Calu3 (cell line): ENCODE measurements at places on chromosomes 16 and 17.
A peak's percentile ranks its signal among the peaks of the same experiment; 100 is the strongest.

DNA sequence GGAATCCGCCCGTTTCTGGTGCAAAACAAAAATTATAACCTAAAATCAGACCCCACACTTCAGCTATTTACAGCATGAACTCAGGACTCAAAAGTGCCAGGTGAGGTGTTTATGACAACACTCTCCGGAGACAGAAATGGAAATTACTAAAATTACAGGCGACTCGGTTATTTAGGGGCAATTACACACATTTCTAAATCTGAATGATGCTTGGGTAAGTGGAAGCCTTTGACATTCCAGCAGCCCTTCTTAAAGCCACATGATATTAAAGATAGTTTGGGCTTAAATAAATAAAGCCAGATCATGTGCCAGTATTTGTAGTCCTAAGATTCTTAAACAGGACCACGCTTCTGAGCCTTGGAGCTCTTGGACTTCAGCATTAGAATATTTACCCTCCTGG is 36.7 kb upstream of the PMP22 start:
- peaks cover 13% of the 10 kb centered on the region for H3K27me3 ChIP-seq
- no peak overlapping the region for H3K27ac ChIP-seq
- H3K36me3 ChIP-seq = no peaks in the 10 kb centered on the region
- no peak for DNase-seq
- H3K4me1 ChIP-seq = no peaks in the 10 kb centered on the region

- H3K4me3 ChIP-seq = no peak overlapping the region
- H3K4me1 ChIP-seq = no peaks in the 10 kb centered on the region
- H3K27ac ChIP-seq = no peak overlapping the region
- DNase-seq = no peak
- H3K27me3 ChIP-seq = no peaks in the 10 kb centered on the region
- H3K36me3 ChIP-seq = no peaks in the 10 kb centered on the region
Measured at GRCh38 chr16:79210607-79211006, 389.9 kb downstream of the MAF start.

- DNase-seq = no peak
- no peak overlapping the region for H3K27ac ChIP-seq
- H3K27me3 ChIP-seq = no peaks in the 10 kb centered on the region
- peaks cover 71% of the 10 kb centered on the region for H3K36me3 ChIP-seq
- H3K4me1 ChIP-seq = no peaks in the 10 kb centered on the region
Measured at GRCh38 chr17:81272616-81273015, 22.5 kb downstream of the SLC38A10 start.

GRCh38 chr17:75740215-75740614 is 19.0 kb downstream of the ITGB4 start:
- no peaks in the 10 kb centered on the region for H3K27me3 ChIP-seq
- H3K4me3 ChIP-seq = no peak overlapping the region
- no peaks in the 10 kb centered on the region for H3K4me1 ChIP-seq
- peaks cover 85% of the 10 kb centered on the region for H3K36me3 ChIP-seq
- DNase-seq = no peak
- H3K27ac ChIP-seq = no peak overlapping the region

- H3K36me3 ChIP-seq = peaks cover 61% of the 10 kb centered on the region
- H3K4me3 ChIP-seq = no peak overlapping the region
- H3K27ac ChIP-seq = peak overlapping the region; percentile 56
- peaks cover 56% of the 10 kb centered on the region for H3K4me1 ChIP-seq
- no peak for DNase-seq
Measured at GRCh38 chr16:22356930-22357634, 17.3 kb downstream of the CDR2 start.

GRCh38 chr17:40615068-40615840 is 32.4 kb downstream of the SMARCE1 start:
- H3K36me3 ChIP-seq = no peaks in the 10 kb centered on the region
- no peak overlapping the region for H3K27ac ChIP-seq
- DNase-seq = peak; percentile 100
- H3K27me3 ChIP-seq = peaks cover 97% of the 10 kb centered on the region
- peaks cover 24% of the 10 kb centered on the region for H3K4me1 ChIP-seq

GRCh38 chr17:20032636-20033035 is 23.5 kb downstream of the SPECC1 start:
- no peak for DNase-seq
- no peak overlapping the region for H3K27ac ChIP-seq
- H3K4me1 ChIP-seq = no peaks in the 10 kb centered on the region

GRCh38 chr17:11924076-11924475 is 73.2 kb downstream of the ZNF18 start:
- no peaks in the 10 kb centered on the region for H3K4me1 ChIP-seq
- DNase-seq = no peak
- no peaks in the 10 kb centered on the region for H3K27me3 ChIP-seq

DNA sequence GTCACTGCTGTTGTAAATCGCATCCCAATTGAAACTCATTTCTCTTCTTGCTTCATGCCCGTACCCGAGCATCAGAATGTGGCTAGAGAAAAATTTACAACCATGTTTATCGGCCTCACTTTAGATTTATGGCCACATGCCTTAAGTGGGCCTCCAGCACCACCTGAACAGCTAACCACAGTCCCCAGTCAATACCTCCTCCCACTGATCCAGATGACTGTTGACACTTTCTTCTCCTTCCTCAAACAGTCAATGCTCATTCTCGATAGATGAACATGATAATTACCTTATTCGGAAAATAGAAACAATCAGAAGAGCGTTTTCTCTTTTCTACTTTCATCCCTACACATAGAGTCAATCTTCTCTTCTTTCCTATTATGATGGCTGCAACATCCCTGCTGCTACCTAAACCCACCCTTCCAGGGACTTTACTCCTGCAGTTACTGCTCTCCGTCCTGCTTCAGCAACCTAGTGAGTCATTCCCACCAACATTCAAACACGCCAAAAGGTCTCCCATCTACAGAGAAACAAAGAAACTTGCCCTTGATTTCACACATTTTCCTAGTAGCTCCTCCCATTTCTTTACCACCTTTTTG is 416.3 kb upstream of the MAF start:
- no peak for DNase-seq
- no peak overlapping the region for H3K27ac ChIP-seq
- H3K27me3 ChIP-seq = no peaks in the 10 kb centered on the region
- no peaks in the 10 kb centered on the region for H3K4me1 ChIP-seq
- H3K4me3 ChIP-seq = no peak overlapping the region

GRCh38 chr16:86356804-86357203 is 153.5 kb upstream of the FOXF1 start:
- no peaks in the 10 kb centered on the region for H3K4me1 ChIP-seq
- no peak for DNase-seq
- no peak overlapping the region for H3K27ac ChIP-seq
- H3K4me3 ChIP-seq = no peak overlapping the region
- peaks cover 100% of the 10 kb centered on the region for H3K27me3 ChIP-seq

DNA sequence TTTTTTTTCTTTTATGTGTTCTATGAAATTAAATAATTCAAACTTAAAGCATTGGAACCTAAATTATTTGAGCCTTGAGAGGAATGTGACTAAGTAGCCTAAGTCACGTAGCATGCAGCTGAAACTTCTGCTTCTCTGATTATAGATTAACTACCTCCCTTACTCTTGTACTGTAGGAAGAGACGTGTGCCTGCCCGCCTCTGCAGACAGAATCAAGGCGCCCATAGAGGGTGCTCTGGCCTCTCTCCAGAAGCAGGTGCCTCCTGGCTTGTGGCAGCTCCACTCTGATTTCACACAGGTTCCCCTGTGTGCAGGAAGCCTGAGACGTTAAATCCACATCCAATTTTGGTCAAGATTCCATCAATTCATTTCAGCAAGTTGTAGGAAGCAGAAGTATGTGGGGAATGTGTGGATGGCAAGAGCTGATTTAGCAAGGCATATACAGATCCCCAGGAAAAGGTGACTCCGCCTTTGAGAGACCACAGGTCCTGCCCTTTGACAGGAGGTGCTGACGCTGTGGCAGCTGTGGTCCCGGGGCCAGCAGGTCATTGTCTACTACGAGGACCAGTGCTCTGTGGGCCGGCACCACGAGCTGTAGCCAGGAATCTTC is 1418.8 kb downstream of the CDH11 start:
- no peak overlapping the region for H3K4me3 ChIP-seq
- no peak overlapping the region for H3K27ac ChIP-seq
- no peak for DNase-seq
- no peaks in the 10 kb centered on the region for H3K4me1 ChIP-seq
- H3K36me3 ChIP-seq = no peaks in the 10 kb centered on the region

DNA sequence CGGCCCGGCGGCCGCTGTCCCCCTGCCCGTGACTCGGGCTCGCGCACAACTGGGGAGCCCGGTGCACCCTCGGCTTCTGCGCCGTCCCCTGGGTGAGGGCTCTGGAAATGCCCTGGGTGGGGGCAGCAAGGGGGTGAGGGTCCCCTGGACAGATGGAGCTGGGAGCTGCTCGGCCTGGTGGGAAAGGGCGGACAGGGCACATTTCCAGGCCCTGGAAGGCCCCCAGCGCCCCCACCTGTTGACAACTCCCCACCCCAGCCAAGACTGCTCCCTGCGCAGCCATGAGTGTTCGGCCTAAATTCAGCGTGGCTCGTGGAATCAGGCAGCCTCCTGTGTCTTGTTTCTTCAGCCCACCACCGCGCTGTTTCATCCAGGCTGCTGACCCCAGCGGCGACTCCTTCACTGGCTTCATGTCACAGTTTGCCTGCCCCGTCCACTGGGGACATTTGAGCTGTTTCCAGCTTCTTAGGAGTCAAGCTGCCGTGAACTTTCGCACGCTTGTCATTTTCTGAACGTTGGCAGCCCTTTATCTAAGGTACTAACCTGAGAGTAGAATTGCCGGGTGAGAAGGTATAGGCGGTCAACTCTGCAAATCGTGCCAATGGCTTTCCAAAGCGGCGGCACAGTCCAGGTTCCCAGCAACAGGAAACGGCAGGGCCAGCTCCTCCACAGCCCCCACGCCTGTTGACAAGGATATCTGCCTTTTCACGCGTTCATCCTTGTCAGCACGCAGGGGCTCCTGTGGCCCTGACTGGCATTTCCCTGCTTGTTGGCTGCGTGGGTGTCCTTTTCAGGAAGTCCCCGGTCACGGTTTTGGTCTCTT is 895 bp downstream of the UTS2R start:
- no peak overlapping the region for H3K4me3 ChIP-seq
- no peak for DNase-seq
- no peaks in the 10 kb centered on the region for H3K36me3 ChIP-seq
- H3K27ac ChIP-seq = no peak overlapping the region
- H3K27me3 ChIP-seq = peaks cover 28% of the 10 kb centered on the region
- H3K4me1 ChIP-seq = no peaks in the 10 kb centered on the region

- DNase-seq = no peak
- no peak overlapping the region for H3K4me3 ChIP-seq
- no peaks in the 10 kb centered on the region for H3K27me3 ChIP-seq
- peaks cover 68% of the 10 kb centered on the region for H3K36me3 ChIP-seq
- peaks cover 9% of the 10 kb centered on the region for H3K4me1 ChIP-seq
Measured at GRCh38 chr16:11543661-11544393, 42.9 kb downstream of the LITAF start.

GRCh38 chr16:84215531-84215930 is 24.3 kb downstream of the KCNG4 start:
- no peaks in the 10 kb centered on the region for H3K36me3 ChIP-seq
- no peak overlapping the region for H3K27ac ChIP-seq
- H3K27me3 ChIP-seq = peaks cover 63% of the 10 kb centered on the region
- H3K4me1 ChIP-seq = no peaks in the 10 kb centered on the region
- H3K4me3 ChIP-seq = no peak overlapping the region

GRCh38 chr17:81683208-81683583 is 401 bp downstream of the ARL16 start:
- DNase-seq = no peak
- peaks cover 12% of the 10 kb centered on the region for H3K4me1 ChIP-seq
- peaks cover 73% of the 10 kb centered on the region for H3K36me3 ChIP-seq

DNA sequence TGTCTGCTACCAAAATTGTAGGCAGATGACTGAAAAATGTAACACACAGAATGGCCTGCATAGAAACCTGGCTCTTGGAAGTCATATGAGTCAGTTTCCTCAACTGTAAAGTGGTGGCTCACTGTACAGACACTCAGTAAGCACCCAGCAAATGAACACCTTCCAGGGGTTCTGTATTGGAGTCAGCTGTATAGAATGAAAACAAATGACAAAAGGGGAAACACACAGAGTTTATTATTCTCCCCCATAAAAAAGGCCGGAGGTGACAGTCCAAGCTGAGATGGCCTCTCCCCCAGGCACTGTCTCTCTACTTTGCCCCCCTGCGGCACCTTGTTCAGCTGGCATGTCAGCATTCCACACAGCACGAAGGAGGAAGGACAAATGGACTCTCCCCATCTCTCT is 6.2 kb upstream of the MEOX1 start:
- H3K4me3 ChIP-seq = no peak overlapping the region
- H3K36me3 ChIP-seq = no peaks in the 10 kb centered on the region
- peaks cover 25% of the 10 kb centered on the region for H3K27me3 ChIP-seq
- peaks cover 20% of the 10 kb centered on the region for H3K4me1 ChIP-seq
- H3K27ac ChIP-seq = no peak overlapping the region

DNA sequence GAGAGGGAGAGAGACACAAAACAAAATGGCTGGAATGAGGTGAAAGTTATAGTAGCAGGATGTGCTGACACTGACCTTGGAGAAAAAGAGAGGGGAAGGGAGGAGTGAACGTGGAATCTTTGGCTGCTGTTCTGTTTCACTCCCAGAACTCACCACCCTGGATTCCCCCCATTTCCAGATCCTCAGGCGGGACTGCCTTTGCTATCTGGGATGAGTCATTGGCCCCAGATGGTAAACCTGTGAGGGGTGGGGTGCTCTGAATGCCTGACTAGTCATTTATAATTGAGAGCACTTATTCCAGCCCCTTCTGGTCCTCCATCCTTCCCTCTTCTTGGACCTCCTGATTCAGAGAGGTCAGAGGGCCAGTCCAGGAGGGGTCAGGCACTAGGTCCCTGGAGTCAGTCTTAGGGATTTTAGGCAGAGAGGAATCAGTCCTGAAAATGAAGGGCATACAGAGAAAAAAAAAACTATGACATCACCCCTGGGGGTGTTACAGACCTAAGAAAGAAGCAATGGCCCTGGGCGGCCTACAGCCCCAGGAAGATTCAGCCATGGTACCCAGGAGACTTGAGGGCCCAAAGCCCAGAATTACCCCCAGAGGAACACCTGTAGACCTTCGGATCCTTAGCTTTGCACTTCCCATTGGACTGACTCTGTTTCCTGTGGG is 2.2 kb upstream of the ZG16 start:
- H3K27me3 ChIP-seq = peaks cover 14% of the 10 kb centered on the region
- H3K27ac ChIP-seq = no peak overlapping the region
- H3K36me3 ChIP-seq = no peaks in the 10 kb centered on the region
- peaks cover 35% of the 10 kb centered on the region for H3K4me1 ChIP-seq
- DNase-seq = peak; percentile 49

DNA sequence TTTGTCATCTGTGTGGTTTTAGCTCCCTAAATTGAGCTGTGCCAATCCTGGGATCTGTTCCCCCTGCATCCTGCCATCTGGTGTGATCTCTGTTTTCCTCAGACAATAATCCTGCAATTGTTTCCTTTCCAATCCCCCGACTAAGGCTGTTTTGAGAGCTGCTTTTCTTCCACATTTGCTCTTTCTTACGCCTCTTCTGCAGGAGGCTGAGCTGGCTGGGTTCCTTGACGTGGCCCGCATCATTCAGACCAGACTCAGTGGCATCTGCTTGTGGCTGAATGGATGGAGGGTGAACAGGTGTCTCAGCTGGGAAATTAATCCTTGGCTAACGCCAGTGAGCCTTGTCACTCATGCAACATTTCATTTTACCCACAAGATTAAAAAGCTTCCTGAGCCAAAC is 9.8 kb upstream of the MED9 start:
- no peaks in the 10 kb centered on the region for H3K4me1 ChIP-seq
- H3K27me3 ChIP-seq = peaks cover 68% of the 10 kb centered on the region
- H3K4me3 ChIP-seq = no peak overlapping the region
- no peaks in the 10 kb centered on the region for H3K36me3 ChIP-seq
- H3K27ac ChIP-seq = no peak overlapping the region

- H3K4me3 ChIP-seq = no peak overlapping the region
- no peaks in the 10 kb centered on the region for H3K27me3 ChIP-seq
- H3K4me1 ChIP-seq = no peaks in the 10 kb centered on the region
Measured at GRCh38 chr16:72277749-72278148, 105.8 kb upstream of the PMFBP1 start.

GRCh38 chr16:47316442-47317015 is 144.3 kb downstream of the ITFG1 start:
- DNase-seq = no peak
- H3K4me1 ChIP-seq = no peaks in the 10 kb centered on the region
- H3K4me3 ChIP-seq = no peak overlapping the region
- no peaks in the 10 kb centered on the region for H3K27me3 ChIP-seq
